ENCODE measurements at places on chromosomes 16 and 17. TPM values are rescaled to one million over a fixed set of nuclear protein-coding genes. Genes with fewer than 3 reads are reported as not detected.

- no peaks in the 10 kb centered on the region for H3K36me3 ChIP-seq
- H3K4me3 ChIP-seq = no peak overlapping the region
- H3K27me3 ChIP-seq = peaks cover 3% of the 10 kb centered on the region
- no peak overlapping the region for H3K27ac ChIP-seq
- no peak for DNase-seq
Measured at GRCh38 chr17:79104898-79105600, 30.4 kb downstream of the ENGASE start.

GRCh38 chr16:10501016-10501607 is 79.3 kb downstream of the EMP2 start:
- no peak overlapping the region for H3K4me3 ChIP-seq
- DNase-seq = no peak
- no peaks in the 10 kb centered on the region for H3K4me1 ChIP-seq
- H3K36me3 ChIP-seq = no peaks in the 10 kb centered on the region
- no peaks in the 10 kb centered on the region for H3K27me3 ChIP-seq

The NPIPA3 gene
- total RNA-seq = not detected

The SMTNL2 gene
- total RNA-seq = 1.4 TPM

The FOXF1 gene
- not detected for total RNA-seq

The STH gene
- not detected for total RNA-seq
